Cerebellar nuclear complex (tissue), 1 donor: ENCODE measurements at places on chromosomes 7 and 10.

DNA sequence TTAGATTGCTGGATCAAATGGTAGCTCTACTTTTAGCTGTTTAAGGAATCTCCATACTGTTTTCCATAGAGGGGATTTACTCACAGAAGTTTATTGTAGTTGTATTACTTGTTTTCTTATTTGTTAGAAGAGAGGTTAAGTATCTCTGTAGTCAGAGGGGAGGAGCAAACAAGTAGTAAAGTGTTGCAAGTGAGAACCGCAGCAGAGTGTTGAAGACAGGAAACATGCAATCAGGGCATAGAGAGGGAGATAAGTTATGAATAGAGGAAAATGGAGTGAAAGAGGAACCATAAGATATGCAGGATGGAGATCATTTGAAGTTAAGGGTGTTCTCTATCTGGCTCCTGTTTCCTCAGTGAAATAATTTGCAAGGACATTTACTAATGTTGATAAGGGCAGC lies 331.4 kb upstream of the TMEM229A start:
- no peak for DNase-seq

GRCh38 chr7:8214244-8214824 lies 47.6 kb downstream of the ICA1 start:
- no peak for DNase-seq

- no peak for DNase-seq
Measured at GRCh38 chr7:49762666-49763065, 10.8 kb upstream of the VWC2 start.

DNA sequence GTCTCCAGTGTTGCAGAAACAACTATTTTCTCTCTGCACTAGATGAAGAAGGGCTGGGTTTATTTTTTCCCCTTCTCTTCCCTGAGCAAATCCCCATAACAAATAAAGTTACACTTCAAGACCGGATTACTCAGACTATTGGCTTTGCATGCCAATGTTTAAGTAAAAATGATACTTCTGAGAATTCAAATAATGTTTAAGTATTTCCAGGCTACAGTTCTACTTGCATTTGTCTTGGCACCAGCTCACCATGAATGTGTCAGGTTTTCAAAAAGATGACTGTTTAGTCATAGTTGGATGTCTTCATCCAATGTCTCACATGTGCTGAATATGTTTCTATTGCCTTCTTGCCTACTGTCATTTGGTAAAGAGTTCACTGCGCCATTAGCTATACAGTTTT lies 912.6 kb downstream of the GATA3 start:
- DNase-seq, result no peak

GRCh38 chr10:56348101-56348500 lies 13.0 kb downstream of the ZWINT start:
- DNase-seq, result no peak

- DNase-seq, result no peak
Measured at GRCh38 chr10:26640391-26640790, 57.1 kb upstream of the PDSS1 start.

DNA sequence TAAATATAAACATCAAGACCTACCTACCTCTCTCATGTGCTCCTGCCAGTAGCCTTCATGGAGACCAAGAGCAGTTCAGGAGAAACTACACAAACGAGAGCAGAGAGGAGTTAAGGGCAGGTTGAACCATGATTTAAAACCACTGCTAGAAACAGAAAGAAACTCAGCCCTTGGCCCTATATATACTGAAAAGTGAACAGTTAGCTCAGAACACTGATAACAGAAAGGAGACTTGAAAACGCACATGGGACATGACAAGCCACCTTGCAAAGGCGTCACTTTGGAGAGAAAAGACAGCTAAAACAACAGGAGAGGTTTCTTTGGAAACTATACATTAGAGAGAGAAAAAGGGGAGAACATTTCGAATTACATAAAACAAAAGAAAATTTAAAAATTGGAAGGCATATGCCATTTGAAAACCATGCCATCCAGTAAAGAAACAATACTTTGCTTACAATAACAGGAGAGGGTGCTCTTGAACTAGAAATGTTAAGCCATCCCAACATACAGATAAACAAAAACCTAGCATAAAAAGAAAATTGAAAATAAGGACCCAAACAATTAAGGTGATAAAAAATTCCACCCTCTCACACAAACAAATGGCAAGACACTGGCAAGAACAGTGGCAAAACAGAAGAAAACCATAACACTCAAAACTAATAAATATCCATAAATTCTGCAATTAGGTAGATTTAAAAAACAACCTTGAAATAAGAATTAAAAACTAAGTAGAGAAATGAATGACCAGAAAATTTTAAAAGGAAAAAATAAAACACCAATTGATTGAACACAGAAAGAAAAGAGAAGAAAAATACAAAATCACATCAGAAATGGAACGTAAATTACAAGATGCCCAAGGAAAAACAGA lies 232.7 kb downstream of the IMMP2L start:
- DNase-seq, result no peak

DNA sequence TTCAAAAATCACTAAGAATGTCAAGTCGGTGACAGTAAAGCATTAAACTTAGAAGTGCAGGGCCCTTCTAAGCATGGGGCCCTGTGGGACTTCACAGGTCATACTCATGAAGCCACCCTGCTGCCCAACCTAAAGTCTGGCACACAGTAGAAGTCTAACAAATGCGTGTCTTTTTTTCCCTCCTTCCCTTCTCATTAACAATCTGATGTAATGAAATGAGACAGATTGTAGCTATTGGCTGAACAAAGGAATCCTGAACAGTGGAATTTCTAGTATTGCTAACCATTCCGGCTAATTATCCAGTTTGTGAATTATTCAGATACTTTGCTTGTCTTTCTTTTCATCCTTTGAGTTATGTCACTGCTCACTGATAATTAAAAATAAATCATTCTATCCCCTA lies 369.9 kb downstream of the WDR11 start:
- DNase-seq, result no peak

- DNase-seq, result no peak
Measured at GRCh38 chr7:80472491-80473200, 39.2 kb downstream of the GNAT3 start.

GRCh38 chr10:92436611-92437010 lies 137.3 kb downstream of the IDE start:
- no peak for DNase-seq

- no peak for DNase-seq
Measured at GRCh38 chr10:22942437-22942836, 14.6 kb downstream of the ARMC3 start.

DNA sequence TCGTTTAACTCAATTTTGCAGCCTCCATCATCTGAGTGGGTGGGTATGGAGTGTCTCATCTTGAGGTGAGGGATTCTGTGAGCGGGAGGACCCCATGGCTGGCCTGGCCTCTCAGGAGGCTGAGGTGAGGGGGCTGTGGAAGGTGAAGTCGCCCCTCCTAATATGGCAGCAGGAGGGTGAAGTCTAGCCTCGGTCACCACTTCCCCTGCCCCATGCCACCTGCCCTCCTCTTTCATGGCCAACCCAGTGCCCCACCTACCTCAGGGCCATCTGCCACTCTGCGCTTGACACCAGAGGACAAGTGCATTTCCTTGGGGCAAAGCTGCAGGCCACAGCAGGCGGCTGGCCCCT lies 8.7 kb downstream of the RASGEF1A start:
- DNase-seq, result no peak

DNA sequence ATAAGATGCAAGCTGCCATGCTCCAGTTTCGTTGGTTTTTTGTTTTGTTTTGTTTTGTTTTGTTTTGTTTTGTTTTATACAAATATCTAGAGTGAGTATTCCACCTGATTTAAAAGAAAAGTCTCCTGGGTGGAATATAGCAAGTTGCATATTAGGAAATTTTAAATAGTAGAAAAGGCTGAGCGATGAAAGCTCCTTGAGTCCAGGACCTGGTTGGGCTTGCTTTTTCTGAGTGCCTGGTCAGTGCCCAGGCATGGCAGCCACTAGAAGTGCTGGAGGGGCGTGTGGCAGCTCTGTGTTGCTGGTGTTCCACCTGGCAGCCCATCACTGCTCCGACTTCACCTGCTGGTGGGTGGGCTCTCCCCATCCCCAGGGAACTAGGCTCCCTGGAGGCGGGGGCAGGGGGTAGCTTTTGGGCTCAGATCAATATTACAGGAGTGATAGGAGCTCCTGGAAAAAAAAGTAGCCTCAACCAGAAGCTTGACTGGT lies 8.0 kb downstream of the COL17A1 start:
- DNase-seq, result no peak

- DNase-seq, result no peak
Measured at GRCh38 chr7:91080351-91080750, 183.9 kb upstream of the FZD1 start.

GRCh38 chr10:21518149-21518640 lies 7.3 kb downstream of the SKIDA1 start:
- no peak for DNase-seq

DNA sequence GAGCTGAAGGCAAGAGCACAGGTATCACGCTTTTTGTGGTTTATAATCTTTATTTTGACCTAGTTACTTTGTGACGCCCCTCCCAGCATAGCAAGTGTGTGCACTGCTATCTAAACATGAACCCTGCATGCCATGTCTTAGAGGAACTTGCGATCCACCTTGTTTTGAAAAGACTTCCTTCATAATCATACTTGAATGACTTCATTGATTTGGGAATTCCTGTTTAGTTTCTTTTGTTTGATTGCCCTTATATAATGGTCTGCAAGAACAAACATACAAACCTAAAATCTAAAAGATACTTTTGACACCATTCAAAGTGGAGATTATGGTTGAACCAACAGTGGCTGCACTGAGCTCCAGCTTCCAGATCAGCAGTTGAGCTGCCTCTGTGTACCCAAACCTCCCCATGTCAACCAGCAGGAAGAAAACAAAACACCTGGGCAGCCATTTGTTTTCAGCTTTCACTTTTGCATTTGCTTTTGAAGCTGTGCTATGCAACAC lies 132.6 kb downstream of the CELF2 start:
- no peak for DNase-seq

DNA sequence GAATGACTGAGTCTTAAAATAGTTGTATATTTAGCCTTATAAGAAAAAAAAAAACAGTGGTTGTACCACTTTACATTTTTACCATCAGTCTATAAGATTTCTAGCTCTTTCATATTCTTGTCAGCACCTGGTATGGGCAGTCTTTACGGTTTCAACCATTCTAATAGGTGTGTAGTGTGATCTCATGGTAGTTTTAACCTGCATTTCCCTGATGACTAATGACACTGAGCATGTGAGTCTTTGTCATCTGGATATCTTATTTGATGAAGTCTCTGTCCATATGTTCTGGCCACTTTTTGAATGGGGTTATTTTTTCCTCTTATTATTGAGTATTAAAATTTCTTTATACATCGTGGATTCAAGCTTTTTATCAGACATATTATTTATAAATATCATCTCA lies 365.3 kb upstream of the IGFBP3 start:
- no peak for DNase-seq

DNA sequence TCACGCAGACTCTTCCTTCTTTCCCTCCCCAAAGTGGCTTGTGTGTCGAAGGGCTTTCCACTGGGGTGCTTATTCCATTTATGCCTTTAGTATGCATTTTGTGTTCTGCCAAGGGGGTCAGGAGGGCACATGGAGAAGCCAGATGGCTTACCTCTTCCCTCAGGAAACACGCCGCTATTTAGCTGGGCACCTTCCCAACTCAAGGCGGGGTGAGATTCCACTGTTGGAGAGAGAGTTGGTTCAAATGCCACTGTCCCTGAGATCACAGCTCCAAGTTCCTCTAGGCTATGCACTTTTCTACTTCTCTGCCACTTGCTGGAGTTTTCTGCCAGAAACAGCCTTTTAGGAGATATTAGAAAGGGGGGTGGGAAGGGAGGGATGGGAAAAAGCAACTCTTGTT lies 1091.8 kb downstream of the LRMDA start:
- DNase-seq, result no peak

DNA sequence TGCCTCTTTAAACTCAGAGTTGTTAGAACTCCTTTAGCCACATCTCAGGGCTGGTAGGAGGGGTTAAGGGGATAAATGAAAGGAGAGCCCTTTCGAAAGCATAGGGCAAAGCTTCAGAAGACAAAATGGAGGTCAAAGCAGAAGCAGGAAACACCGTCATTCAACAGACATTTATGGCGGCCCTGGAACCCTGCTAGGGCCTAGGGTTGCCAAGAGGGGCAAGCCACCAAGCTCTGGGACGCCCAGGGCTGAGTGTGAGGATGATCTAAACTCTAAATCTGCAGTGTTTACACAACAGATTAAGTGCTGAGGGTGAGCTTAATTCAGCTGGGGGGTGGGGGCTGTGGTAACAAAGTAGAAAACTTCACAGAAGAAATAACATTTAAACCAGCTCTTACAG lies 79.0 kb upstream of the NFE2L3 start:
- DNase-seq, result no peak

DNA sequence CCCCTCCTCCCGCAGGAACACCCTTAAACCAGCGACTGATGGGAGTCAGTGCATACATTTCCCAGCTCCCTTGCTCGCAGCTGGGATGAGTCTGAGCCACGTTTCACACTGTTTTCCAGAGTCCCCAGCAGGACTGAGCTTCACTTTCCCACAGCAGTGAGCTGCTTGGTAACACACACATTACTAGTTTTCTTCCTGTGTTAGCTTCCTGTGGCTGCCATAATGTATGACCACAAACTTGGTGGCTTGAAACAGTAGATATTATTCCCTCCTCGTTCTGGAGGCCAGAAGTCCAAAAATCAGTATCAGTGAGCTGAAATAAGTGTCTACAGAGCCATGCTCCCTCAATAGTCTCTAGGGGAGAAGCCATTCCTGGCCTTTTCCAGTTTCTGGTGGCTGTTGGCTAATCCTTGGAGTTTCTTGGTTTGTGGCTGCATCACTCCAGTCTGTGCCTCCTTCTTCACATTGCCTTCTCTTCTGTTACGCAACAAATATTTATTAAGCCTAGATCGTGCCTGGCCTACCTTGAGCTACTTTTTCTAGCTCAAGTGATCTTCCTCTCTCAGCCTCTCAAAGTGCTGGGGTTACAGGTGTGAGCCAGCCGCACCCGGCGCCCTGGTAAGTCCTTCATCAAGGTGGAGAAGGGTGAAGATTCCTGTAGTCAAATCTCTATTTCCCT lies 26.2 kb upstream of the CARD11 start:
- no peak for DNase-seq

DNA sequence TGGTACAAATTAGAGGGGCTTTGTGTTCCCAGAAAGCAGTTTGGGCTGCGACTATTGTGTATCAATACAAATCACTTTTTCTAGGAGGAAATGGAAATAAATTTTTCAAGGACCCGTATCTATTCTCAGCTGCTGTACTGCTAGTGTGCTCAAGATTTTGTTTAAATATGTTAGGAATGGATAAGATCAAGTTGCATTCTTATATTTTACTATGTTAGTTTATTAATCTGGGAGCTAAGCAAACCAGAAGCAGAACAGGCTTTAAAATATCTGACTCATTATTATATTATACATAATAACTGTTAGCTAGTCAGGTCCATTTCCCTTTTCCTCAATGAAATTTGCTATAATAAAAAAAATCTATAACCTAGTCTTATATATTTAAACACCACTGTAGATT lies 11.1 kb upstream of the GLCCI1 start:
- no peak for DNase-seq
